ENCODE measurements at places on chromosomes 3 and 15.

DNA sequence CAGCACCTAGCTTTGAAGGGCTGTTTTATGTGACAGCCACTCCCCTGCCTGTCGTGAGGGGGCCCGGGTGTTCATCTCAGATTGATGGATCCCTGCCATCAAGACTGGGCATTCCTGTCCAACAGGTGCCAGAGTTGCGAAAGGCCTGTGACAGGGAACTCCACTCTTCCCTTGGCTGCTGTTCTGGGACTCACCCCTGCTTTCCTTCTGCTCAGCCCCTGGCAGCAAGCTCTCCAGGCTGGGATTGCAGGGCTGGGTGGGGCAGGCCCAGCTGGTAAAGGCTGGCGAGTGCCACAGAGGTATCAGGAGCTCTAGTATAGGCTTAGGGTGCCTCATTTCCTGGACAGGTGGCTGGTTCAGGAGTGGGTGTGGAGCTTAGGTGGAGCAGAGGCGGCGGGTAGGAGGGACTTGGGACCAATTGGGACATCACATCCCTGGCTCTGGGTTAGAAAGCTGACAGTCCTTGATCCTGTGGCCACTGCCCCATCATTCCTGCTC is at the start of gene PLA2G4B:
Gene PLA2G4B (plus strand): TSS at position 448 of the 498 bp plus-strand sequence. CDS start 67 bp downstream, outside the sequence.
- no peak for DNase-seq

DNA sequence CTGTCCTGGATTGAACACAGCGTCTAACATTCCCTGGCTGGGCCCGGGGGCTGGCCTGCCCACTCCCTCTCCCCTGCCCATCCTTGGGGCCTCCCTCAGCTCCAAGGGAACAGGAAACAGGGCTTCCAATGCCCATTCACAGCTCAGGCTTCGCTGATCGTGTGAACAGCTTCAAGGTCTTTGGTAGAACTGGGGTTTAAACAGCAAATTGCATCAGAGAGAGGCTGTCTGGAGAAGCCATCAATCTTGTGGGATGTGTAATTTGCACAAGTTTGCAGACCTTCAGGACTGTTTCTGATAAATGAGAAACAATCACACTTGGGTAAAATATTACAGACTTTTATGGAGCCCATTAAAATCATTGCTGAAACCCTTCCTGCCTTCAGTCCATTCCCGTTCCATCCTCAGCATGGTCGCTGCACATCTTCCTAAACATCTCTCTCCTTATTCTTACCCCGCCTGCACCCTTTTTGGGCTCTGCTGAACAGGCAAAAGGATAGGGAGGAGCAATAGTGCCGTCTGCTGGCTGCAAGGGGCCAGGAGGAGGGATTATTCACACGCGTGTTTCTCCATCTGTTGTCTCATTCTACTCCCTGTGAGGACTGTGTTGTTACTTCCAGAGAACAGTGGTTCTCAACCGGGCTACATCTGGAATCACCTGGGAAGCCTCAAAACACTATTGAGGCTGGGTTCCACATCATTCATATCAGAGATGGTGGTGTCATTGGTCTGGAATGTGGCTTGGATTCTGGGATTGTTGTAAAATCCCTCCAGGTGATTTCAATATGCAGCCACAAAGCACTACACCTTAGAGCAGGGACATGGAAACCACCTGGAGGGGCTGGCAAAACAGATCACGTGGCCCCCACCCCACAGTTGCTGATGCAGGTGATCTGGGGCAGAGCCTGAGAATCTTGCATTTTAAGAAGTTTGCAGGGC is 116.3 kb downstream of the CLSTN2 start:
- DNase-seq: no peak

GRCh38 chr15:96553006-96553405 is 222.5 kb downstream of the NR2F2 start:
- no peak for DNase-seq

GRCh38 chr3:51798411-51798963 is 19.4 kb upstream of the IQCF6 start:
- no peak for DNase-seq

DNA sequence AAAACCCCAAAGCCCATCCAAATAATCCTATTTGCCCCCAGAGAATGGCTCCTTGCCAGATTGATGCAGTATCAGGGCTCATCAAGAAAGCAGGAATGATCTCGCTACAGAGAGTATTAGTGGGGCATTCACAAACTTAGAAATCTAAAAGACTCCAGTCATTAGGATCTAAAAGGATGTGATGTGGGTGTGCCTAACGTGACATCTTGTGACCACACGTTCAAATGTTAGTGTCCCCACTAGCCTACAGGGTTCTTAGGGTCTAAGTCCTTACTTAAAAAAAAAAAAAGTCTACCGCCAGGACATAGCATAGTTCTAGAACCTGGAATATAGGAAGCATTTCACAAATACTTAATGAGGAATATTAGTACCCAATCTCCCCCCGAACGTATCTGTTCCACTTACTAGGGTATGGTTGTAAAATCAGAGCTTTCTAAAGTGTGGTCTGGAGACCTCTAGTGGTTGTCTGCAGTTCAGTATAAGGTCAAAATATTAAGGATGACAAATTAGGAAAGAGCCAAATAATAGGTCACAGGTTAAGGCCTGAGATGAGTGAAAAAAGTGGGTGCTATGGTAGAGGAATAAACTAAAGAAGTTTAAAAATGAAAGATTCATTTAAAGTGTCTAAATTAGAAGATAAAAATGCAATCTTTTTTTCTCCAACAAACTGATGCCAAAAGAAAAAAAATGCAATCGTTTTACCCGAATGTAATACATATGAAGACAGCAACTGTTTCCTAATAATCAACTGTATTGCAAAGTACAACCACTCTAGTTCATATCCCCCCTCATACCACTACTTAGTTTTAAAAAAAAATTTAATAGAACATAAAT is 4.2 kb upstream of the CHRM5 start:
- no peak for DNase-seq

GRCh38 chr3:122902326-122902725 is 107.5 kb downstream of the SLC49A4 start:
- no peak for DNase-seq

DNA sequence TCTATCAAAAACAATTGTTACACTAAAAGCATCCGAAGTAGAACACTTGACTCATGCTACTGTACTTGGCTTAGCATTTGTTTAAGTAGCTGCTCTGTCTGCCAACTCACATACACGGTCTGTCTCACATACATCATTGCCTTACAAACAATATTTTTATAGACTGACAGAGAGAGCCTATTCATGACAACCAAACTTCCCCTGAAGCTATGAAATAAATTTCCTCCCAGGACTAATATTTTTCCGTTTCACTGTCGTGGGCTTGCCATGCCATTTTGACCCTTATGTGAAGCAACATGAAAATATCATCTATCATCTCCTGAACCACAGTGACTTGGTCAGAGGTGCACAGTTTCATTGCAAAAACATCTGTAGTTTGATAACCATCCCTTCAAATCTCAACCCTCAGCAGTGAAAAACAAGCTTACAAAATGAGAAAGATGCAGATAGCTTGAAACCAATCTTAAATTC is 66.5 kb upstream of the PYGO1 start:
- DNase-seq: no peak

- no peak for DNase-seq
These were observed 19.9 kb upstream of the HEG1 start for GRCh38 chr3:125075738-125076137.

- DNase-seq: no peak
These were observed 83.6 kb upstream of the SLCO3A1 start for GRCh38 chr15:91769894-91770293.

All from stimulated activated CD8-positive, alpha-beta memory T cell treated with anti-CD3 and anti-CD28 coated beads, Interleukin-12 subunit alpha, Interleukin-12 subunit beta, amount 100 ng/mL, for 1 hour (primary cell).